ENCODE measurements at places on chromosomes 4 and X.
A peak's percentile ranks its signal among the peaks of the same experiment; 100 is the strongest.

DNA sequence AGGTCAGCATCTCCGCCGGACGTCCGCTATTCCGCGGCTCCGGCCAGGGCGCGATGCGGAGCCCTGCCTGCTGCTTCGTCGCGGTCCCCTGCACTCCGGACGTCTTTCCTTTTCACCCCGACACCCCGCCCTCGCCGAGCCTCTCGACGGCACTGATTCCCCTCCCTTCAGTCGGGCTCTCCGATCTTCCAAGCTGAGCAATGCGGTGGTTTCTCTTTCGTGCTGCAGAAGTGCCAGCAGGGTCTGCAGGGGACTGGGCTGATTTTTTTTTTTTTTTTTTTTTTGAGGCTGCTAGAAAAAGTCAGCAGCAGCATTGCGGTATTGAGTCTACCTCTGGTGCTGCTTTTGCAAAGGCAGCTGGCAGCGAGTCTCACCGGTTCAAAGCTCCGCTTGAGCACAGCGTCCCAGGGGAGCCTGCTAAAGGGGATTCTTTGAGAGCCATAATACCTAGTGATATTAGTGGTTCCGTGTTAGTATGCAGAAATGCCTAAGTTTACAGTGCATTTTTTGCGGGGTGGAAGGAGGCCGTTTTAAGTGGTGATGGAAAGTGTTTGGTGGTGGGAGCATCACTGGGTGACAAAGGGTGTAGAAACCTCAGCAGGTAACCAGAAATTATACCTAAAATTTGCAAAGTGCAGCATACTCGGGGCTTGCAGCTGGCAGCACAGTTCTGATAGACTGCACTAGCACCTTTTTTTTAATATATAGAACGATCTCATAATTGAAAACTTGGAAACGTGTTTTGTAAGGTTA lies 969 bp downstream of the STIM2 start:
- peak; percentile 59 for DNase-seq

GRCh38 chr4:85243857-85244256 lies 231.1 kb upstream of the ARHGAP24 start:
- no peak for DNase-seq

- DNase-seq: no peak
Measured at GRCh38 chr4:52657292-52657617, 1.8 kb downstream of the USP46 start.

- no peak for DNase-seq
Measured at GRCh38 chr4:29046186-29046585, 1674.0 kb upstream of the PCDH7 start.

DNA sequence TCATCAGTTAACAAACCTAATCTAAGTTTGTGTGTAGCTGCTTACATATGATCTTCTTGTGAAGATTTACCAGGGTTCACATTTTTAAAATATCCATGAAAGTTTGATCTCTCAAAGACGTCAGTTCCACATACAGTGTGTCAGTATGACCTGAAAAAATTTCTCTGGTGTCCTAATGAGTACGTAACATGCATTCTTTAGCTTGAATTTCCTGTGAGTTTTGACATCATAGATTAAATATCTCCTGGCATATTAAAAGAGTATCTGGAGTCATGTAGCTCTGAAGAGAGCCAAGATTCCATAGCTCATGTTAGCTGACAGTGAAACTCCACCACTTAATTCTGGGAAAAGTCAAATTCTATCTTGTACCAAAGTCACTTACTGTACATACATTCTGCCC lies 43.9 kb upstream of the PDLIM5 start:
- DNase-seq: no peak

GRCh38 chr4:122163767-122164166 lies 11.6 kb downstream of the BLTP1 start:
- no peak for DNase-seq

GRCh38 chrX:76029385-76029784 lies 143.5 kb upstream of the PBDC1 start:
- no peak for DNase-seq

DNA sequence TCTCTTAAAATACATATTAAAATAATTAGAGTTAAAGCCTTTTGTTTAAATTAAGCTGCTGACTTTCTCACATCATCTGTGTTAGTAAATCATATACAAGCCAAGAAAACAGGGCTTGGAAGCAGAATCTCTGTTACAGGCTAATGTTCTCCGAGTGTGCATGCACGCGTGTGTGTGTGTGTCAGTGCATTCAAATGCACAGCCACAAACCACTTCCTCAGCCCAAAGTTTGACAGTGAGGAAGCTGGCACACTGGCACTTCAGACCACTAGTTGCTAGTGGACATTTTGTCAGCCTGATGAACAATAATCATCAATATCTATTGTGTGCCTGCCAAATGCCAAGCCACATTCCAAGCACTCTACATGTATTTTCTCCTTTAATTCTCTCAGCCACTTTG lies 5.6 kb downstream of the MAOB start:
- DNase-seq: no peak

GRCh38 chrX:139093201-139093600 lies 381.7 kb upstream of the FGF13 start:
- DNase-seq: no peak

DNA sequence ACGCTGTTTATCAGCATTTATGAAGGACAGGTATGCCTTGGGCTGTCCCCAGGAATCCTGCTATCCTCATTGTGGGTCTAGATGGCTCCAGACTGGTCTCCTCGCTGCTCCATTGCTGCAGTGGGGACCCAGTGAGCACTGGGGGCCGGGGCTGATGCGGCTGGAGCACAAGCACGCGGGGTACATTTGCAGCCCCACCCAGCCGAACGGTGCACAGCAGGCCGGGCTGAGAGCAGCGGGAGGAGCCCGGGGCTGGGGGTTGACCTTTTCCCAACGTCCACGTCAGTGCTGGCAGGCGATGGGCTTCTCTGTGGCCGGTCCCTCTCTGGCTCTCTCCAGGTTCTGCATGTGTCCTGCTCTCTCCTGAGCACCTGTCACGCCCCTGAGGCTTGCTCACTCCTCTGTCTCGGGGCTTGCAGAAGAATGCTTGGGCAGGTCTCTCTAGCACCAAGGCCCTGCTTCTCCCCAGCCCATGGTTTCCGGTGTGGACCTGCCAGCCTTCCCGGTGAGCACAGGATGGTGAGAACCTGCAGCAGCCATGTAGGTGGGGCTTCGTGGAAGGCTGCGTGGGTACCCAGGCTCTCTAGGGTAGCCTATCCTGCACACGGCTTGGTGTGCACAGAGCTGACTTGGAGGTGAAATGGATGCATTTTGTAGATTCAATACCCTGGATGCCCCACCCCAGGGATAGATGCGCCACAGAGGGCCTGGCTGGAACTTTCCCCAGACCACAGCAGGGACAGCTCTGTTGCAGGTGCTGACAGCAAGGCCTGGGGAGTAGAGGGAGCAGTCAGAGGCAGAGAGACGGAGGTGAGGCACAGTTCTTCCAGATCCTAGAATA lies 89.1 kb upstream of the ADRA2C start:
- DNase-seq: no peak

- no peak for DNase-seq
Measured at GRCh38 chr4:137663251-137664045, 131.2 kb upstream of the PCDH18 start.

- no peak for DNase-seq
Measured at GRCh38 chr4:74156521-74156920, 1.4 kb upstream of the MTHFD2L start.

GRCh38 chr4:143025081-143025704 lies 159.5 kb upstream of the USP38 start:
- no peak for DNase-seq

DNA sequence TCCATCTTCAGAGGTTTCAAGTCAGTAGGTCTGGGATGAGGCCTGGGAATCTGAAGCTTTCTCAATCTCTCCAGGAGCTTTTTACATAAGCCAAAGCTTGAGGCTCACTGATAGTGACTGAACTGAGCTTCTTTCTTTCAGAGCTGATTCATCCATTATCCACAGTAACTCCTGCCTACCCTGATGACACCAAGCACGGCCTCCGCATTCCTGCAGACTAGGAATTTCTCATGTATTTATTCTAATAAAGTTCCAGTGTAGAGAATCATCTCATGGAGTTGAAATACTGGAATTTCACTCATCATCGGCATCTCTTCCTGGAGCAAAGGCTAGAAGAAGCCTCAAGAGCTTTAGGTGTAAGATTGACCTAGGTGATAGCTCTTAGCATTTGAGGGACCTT lies 12.1 kb upstream of the DCTD start:
- no peak for DNase-seq

DNA sequence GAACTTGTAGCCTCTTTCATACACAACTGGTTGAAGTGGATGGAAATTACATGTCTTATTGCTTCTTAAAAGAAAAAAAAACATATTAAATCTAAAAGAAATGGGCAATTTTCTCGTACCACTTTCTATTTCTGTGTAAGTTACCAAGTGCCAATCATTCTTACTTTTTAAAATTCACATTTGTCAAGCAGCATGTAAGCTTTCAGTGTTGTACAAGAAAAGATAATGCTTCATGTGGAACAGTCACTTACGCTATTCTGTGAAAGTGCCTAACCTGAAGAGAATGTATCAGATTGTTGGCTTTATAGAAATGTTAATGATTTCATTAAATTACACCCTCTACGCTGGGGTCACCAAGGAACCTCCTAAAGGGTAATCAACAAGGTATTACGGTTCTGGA lies 4.4 kb upstream of the DCTD start:
- DNase-seq: no peak

GRCh38 chrX:133921764-133922389 lies 63.5 kb downstream of the GPC3 start:
- peak; percentile 59 for DNase-seq

DNA sequence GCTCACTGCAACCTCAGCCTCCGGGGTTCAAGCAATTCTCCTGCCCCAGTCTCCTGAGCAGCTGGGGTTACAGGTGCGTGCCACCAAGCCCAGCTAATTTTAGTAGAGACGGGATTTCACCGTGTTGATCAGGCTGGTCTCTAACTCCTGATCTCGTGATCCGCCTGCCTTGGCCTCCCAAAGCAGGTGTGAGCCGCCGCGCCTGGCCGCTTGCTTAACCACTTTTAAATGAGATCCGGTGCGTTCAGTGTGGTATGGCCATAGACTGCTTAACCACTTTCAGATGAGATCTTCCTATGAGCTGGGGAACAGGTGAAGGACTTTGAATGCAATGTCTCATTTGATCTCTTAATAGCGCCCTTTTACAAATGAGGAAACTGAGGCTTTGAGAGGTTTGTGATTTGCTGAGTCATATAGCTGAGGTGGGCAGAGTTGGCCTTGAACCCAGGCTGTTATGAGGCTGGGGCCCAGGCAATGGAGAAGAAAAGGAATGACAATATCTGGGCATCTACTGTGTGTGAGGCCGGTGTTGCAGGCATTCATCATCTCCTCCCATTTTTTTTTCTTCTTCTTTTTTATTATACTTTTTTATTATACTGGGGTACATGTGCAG lies 41.9 kb upstream of the NSG1 start:
- DNase-seq: no peak

- DNase-seq: no peak
Measured at GRCh38 chr4:132526652-132527051, 622.4 kb upstream of the PCDH10 start.

- no peak for DNase-seq
Measured at GRCh38 chr4:143643399-143643798, 57.1 kb downstream of the FREM3 start.

GRCh38 chrX:74510401-74510800 lies 89.1 kb downstream of the SLC16A2 start:
- DNase-seq: no peak

DNA sequence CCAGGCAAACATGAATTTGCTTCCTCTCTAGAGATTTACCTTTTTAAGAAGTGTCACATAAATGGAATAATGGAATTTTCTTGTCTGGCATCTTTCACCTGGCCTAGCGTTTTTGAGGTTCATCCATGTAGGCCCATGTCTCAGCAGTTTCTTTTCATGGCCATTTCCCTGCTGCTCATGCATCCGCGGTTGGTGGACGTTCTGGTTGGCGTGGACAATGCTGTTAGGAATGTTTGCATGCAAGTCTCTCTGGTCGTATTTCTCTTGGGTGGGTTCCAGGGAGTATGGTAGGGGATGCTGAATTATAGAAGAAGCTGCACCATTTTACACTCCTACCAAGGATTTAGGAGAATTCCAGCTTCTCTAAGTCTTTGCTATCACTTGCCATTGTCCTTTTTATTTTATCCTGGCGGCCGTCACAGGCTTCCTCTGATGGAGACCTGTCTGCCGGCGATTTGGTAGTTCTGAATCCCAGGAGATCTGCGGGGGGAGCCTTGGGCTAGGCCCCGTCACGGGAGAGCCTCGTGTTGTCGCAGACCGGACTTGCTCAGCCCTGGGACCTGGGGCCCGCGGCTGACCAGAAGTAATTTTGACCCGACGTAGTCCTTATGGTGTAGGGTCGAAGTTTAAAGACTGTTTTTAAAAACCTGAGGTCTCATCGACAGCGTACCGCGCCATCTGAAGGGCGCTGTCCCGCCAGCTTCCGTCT lies 56.9 kb upstream of the TADA2B start:
- DNase-seq: no peak

Data from NCI-H2171 (cell line).